ENCODE measurements at places on chromosomes 1 and 21.

DNA sequence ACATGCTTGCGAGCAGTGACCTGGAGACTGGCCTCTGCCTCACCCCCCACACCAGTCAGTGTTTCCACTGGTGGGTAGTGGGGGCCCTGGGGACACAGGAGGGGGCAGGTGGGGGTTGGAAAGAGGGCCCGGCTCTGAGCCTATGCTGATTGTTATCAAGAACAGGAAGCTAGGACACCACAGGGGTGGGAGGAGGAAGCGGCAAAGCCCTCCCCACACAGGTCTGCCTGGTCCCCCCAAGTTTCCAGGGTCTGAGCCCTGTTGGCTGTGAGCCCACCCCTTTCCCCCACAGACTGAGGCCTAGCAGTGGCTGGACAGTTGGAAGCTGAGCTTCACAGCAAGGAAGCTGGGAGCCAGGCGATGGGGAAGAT lies 1.6 kb upstream of the PTPN7 start:
- DNase-seq = peak; percentile 64

DNA sequence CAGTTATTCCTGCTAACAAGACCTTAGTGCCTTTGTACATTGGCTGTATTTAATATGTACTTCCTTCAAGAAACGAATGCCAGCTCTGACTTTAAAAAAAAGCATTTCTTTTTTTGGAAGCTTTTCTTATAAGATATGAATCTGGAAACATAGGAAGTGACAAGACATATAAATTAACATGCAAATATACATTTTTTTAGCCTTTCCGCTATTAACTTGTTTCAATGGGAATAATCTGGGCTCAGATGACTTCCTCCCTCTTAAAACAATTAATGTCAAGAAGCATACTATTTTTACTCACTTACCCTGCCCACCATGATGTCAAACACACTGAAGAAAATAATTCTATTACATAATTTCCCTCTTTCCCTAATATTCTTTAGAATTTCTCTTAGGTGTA lies 1.4 kb downstream of the DENND1B start:
- DNase-seq = no peak

GRCh38 chr1:44700573-44700972 lies 26.1 kb downstream of the ARMH1 start:
- DNase-seq = no peak

DNA sequence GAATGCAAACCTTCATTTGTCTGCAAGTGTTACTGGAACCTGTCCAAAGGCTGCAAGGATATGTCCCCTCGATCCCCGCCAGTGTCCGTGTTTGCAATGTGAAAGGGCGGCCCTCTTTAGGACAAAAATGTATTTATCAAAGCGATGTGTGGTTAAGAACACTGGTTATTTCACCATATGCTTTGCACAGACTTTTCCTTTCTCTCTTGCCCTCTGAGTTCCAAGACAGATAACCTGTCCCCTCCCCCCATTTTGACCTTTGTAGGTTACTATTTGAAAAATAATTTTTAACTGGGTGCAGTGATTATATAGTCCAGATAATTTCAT lies 1.8 kb downstream of the CHRM3 start:
- no peak for DNase-seq

DNA sequence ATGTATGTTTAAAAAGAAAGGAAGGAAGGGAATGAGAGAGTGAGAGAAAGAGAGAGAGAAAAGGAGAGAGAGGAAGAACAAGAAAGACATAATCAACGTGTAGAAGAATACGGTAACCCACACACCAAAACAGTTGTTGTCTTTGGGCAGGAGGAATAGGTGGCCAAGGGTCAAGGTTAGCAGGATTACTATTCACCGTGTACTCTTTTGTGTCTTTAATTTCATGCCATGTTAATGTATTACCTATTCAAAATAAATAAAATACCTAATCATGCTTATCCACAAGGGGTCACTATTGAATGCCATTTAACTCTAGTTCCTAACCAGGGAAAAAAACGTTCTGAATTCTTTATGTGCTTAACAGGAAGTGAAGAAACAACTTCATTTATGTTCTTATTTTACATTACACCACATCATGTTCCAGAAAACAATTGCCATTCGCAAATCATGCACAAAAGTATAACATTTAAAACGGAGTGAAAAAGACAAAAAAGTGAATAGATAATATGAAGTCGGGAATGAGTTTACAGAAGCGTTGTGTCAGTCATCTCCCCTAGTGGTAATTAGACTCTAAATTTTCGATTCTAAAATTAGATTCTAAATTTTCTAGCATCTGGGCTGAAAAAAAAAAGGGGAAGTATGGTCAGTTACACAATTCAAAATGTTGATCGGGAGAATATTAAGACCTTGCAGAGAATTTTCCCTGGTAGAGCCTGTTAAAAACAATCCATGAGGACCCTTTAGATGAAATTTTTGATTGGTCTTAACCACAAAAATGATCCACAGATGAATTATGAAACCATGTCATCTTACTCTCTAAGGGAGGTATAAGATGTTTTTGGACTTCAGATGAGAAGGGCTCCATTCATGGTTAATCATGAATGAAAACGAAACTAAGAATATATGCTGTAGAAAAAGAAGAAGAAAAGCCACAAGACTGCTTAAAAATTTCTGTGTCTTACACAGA lies 700 bp upstream of the KMO start:
- DNase-seq = peak; percentile 77

GRCh38 chr1:181184621-181185020 lies 96.1 kb downstream of the IER5 start:
- no peak for DNase-seq

DNA sequence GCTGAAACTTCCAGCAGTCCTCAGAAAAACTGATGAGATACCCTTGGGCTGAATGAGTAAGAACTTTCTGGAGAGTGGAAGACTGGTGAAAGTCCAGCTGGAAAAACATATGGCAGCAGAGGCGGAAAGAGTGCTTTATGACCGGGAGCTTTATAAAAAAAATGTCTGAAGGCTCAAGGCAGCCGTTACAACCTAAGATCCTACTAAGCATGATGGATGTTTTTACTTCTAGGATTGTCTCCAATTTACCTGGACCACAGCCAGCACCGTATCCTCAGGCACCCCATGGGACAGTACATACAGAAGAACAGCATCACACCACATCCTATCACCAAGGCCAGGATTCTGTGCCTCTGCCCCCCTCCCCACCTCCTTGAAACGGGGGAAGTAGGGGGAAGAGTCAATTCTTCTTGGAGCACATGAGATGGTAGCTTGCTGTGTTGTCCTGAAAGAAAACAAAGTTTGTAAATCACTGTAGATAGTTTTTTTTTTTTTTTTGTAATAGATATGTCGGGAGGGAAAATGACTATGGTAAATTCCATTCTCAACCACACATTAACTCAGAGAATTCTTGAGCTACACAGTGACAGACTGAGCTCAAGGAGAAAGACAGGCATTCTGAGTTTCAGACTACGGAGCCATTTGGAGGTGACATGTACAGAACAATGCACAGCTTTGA lies 11.8 kb upstream of the IRF2BP2 start:
- no peak for DNase-seq

GRCh38 chr1:91583326-91583755 lies 82.7 kb downstream of the CDC7 start:
- DNase-seq = no peak

- DNase-seq = no peak
Observed at GRCh38 chr21:27536319-27536718, 569.4 kb upstream of the ADAMTS5 start.

DNA sequence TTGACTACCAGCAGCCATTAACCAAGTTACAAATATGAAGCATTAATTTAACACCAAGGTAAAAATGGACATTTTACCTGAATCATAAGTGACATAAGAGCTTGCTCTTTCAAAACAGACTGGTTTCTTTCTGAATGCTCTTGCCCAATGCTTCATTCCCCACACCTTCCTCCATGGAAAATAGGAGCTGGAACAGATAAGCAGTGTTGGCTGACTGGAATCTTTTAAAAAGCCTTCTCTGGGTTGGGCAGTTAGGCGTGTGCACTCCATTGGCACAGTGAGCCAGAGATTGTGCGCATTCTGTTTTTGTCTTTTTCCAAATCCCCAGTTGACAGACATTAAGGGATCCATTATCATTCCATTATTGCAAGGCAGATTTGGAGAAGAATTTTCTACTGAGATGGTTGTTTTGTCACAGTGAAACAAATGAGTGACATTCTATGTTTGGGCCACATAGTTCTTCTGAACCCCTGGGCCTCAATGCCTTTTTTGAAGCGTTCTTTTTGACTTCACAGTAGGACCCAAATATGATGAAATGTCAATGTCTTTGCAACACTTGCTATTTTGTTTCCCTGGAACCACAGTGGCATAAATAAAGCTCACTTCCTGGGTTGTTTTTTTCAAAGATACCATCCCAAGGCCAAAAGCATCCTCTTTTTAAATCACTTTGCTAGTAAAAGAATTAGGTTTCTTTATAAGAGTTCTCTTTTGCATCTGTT lies 32.3 kb downstream of the LRRC8B start:
- peak; percentile 11 for DNase-seq

GRCh38 chr1:87074001-87074795 lies 159.8 kb downstream of the HS2ST1 start:
- DNase-seq = no peak

DNA sequence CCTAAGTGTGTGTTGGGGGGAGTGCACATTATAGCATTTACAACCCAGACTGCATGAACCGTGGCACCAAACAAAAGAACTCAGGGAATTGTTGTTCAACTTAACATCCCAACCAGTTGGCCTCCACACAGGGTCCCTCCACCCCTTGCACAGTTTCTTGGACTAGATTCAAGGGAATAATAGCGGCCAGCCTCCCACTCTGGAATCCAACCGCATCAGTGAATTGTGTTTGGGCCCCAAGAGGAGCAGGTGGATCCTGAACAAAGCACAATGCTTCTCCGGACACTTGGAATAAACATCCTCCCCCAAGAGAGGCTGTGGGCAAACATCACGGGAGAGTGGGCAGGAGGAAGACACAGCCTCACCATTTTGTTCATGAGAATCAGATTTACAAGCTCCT lies 18.2 kb downstream of the CD34 start:
- no peak for DNase-seq

DNA sequence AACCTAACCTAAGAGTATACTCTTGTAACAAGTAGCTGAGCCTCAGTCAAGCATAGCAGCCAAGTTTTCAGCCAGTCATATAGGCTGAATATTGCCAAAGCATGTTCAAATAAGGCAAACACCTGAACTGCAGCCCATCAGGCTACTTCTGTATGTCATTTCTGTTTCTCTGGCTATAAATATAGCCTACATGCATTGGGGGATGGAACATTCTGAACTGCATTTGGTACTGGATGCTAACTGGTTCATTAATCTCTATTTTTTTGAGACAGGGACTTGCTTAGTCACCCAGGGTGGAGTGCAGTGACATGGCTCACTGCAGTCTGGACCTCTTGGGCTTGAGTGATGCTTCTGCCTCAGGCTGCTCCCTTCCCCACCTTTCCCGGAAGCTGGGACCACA lies 37.3 kb downstream of the MAST2 start:
- DNase-seq = no peak

DNA sequence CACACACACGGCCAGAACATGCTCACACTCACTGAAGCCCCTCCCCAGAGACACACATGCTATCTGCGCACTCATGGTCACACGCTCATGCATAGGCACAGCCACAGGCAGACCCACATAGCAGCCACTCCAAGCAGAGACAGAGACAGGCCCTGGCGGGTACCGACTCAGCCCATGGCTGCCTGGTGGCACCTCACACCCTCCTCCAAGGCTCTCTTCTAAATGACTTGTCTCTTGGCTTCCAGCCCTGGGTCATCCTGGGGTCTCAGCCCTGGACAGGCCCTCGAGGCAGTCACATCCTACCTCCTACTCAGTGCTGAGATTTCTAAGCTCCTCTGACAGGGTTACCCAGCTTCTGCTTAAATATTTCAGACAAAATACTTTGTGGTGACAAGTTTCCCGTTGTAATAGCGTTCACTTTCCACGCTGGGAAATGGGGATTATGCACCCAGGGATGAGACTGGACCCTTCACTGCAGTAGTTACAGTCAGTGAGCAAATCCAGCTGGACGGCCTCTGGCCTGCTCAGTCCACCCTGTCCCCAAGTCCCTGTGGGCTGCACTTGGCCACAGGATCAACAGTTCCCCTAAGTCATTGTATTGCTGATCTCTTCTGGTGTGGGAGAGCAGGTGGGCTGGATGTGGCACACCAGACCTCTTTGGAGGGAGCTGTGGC lies 2.9 kb upstream of the NFASC start:
- no peak for DNase-seq

DNA sequence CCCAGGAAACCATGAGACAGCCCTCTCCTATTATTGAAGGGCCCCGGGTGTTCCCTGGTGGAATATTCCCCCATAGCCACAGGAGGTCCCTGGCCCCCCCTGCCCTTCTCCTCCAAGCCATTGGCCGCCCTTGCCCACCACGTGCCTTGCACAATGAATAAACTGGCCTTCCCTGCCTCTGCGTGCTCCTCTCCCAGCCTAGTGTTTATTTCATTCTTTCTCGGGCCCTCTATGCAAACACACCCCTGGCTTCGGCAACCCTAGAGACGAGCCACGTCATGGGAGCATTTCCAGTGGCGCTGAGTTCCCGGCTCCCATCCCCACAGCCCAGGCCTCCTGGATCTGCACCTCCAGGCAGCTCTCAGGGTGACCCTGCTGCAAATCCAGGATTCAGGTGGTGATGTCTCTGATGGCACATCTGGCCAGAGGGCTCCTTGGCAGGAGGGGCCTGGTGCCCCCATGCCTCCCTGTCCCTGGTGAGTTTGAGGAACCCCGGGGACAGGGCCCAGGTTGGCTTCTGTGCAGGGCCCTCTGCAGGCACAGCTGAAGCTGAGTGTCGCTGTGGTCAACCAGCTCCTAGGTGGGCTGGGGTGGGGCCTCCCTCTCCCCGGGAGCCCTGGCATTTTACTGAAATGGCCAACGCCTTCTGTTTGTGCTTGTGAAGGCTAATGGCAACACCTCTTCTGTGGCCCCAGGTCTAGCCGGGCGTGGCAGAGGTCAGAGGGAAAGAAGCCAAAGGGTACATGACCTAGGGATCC lies 6.2 kb downstream of the KRTAP10-12 start:
- no peak for DNase-seq

DNA sequence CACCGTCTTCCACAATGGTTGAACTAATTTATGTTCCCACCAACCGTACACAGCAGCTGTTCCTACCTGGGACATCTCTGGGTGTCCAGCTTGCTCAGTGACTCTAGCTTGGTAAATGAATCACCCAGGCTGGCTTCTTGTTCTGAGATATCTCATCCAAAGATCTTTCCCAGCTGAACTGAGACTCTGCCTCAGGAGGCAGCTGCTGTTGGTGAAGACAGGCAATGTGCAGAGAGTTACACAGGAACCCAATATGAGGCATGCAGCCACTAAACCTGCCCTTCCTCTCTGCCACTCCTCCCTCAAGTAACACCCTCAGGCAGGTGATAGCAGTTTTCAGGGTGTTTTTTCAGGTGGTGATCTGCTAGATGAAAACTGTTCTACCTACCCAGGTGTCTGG lies 14.0 kb upstream of the FOXO6 start:
- DNase-seq = no peak

GRCh38 chr1:243605604-243606003 lies 244.4 kb downstream of the AKT3 start:
- DNase-seq = no peak

DNA sequence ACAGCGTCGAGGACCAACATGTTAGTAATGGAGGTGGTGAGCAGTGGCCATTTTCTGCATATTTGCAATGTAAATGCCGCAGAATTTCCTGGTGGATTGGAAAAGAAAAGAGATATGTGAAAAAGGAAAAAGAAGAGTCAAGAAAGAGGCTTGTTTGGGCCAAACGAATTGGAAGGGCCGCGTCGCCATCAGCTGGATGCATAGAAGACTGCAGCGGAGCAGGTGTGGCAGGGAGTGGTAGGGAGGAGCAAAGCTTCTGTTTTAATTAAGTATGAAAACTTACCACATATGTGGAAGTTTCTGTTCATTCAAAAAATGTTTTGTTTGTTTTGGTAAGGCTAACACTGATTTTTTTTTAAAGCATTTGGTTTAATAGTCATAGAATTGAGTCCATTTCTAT lies 690.7 kb downstream of the NCAM2 start:
- DNase-seq = no peak

Measured in CD4-positive, alpha-beta T cell treated with Interleukin-21 for 1 hour (primary cell).